ENCODE measurements at places on chromosomes 7 and 10. TPM values are rescaled to one million over a fixed set of nuclear protein-coding genes. Genes with fewer than 3 reads are reported as not detected.

- ATAC-seq = no peak
Measured at GRCh38 chr7:110454713-110455112, 636.2 kb upstream of the LRRN3 start.

GRCh38 chr10:13234172-13234571 is at the start of gene UCMA:
Gene UCMA, minus strand, starts transcription at chr10:13234374. Its CDS starts 116 bp downstream, at chr10:13234258.
- no peak for ATAC-seq

GRCh38 chr10:103553743-103554487 is 60.4 kb downstream of the NEURL1 start:
- no peak for ATAC-seq

ENKUR gene
- total RNA-seq = not detected

JCAD gene
- 59.9 TPM for total RNA-seq

CDHR3 gene
- 4.3 TPM for total RNA-seq
